ENCODE measurements at places on chromosomes 2 and 18.

- DNase-seq: no peak
Measured at GRCh38 chr2:43791035-43791765, 17.4 kb downstream of the DYNC2LI1 start.

DNA sequence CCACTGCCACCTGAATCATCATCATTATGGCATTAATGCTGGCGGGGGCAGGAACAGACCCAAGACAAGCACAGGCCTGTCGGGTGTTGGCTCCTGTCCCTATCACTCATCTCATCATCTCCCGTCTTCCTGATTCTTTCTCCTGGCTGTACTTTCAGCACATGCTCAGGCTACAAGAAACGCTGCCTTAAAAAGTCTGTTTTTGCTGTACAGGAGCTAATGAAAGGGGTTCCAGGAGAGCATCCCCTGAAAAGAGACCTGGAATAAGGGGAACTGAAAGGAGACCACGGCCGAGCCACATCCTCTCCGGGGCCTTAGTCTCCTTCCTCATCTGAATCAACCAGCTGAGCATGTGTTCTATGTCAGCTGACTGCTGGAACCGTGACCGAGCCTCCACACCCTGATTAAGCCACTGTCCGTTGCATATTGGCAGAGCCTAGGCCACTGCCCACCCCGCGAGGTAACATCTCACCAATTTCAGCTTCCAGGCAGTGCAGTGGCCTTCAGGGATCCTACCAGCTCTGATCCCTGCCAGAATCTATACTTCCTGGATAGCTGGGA lies 62.6 kb downstream of the DNMT3A start:
- no peak for DNase-seq

- DNase-seq: no peak
Measured at GRCh38 chr2:24613154-24613814, 122.2 kb downstream of the NCOA1 start.

DNA sequence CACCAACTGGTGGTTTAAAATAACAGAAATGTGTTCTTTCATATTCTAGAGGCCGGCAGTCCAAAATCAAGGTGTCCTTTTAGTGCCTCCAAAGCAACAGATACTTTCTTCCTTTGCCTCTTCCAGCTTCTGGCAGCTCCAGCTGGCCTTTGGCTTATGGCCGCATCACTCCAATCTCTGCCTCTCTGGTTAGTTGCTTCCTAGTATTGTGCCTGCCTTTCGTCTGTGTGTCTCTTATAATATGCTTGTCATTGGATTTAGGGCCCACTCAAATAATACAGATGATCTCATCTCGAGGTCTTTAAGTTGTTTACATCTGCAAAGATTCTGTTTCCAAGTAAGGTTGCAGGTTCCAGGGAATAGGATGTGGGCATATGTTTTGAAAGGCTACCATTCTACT lies 855.2 kb upstream of the ID2 start:
- no peak for DNase-seq

DNA sequence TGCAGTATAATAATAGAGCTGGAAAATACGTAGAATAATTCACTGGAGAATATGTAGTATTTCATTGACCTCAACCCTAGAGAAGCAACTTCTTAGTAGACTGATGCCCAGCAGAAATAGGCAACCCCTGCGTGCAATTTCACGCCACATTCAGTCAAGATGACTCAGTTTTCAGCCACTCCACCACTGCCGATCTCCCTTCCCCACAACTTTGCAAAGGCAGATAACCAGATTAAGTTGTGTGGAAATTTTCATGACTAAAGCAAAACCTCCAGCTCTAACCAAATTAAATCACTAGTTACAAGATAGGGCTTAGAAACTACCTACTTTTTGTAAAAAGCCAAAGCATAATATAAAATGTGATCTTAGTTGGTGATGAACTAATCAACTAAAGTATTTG lies 63.3 kb upstream of the STK17B start:
- DNase-seq: peak; percentile 55

DNA sequence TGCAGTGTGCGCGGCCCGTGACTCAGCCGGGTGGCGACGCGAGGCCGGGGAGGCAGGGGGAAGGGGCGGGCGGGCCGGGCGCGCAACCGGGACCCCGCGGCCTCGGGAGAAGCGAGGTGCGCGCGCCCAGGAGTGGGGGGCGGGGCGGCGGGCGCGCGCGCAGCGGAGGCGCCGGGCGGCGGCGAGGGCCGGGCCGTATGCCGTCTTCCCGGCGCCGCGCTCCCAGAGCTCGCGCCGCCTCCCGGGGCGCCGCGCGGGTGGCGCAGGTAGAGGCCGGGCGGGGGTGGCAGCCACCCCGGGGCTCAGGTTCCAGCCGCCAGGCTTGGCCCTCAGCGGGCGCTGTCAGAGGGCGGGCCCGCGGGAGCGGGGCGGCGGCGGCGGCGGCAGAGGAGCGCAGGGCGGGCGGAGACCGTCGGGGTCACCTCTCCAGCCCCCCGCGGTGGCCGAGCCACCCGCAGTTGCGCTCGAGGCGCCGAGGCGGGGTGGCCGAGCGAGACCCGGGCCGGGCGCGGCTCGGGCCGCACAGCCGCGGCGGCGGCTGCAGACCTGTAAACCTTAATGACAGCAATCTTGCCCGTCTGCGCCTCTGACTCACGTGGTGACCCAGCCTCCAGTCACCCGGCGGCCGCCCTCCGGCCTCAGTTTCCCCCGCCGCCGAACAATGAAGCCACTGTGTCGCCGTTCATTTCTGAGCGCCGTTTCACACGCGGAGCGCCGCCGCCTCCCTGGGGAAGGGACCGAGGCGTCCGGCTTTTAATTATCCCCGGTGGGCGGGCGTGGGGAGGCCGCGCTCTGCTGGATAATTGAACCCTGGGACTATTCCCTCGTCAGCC lies 25.3 kb upstream of the SMAD7 start:
- DNase-seq: peak; percentile 70

DNA sequence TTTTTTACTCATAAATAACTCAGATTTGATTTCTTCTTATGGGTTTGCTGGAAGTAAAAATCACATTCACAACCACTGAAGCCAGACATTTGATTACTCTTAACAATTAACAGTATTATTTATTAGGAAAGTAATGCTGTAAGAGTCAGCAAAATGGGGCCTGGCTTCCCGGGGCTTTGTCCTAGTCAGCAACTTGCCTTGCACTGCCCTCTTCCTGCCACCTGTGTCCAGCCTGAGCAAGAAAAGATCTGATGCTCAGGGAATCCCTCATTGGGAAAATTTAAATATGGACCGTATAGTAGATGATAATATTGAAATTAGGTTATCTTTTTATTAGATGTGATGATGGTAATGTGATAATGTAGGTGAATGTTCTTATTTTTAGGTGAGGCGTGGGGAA lies 30.8 kb upstream of the ACYP2 start:
- no peak for DNase-seq

- DNase-seq: no peak
Measured at GRCh38 chr2:120587279-120587996, 148.2 kb upstream of the GLI2 start.

GRCh38 chr2:104848526-104848925 lies 5.4 kb upstream of the POU3F3 start:
- no peak for DNase-seq

DNA sequence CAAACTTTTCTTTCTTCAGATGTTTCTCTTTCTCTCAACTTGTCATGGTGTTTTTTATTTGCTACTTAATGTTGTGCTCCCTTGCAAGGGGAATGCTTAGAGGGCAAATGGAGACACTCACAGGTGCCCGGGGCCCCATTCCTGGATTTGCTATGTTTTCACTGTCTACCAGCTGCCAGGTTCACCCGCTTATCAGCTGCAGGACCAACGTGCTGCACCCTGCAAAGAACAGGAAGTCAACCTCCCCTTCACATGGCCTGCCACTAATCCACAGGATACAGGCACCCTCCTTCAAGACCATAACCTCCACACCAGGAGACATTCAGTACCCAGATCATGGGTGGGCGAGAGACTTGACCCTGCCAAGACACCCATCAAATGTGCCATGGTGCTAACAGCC lies 237.6 kb upstream of the STON1 start:
- no peak for DNase-seq

GRCh38 chr2:221747289-221747972 lies 175.3 kb upstream of the EPHA4 start:
- no peak for DNase-seq

- no peak for DNase-seq
Measured at GRCh38 chr2:177784745-177785067, 287.9 kb downstream of the PDE11A start.

- no peak for DNase-seq
Measured at GRCh38 chr2:160632084-160632975, 138.7 kb upstream of the RBMS1 start.

DNA sequence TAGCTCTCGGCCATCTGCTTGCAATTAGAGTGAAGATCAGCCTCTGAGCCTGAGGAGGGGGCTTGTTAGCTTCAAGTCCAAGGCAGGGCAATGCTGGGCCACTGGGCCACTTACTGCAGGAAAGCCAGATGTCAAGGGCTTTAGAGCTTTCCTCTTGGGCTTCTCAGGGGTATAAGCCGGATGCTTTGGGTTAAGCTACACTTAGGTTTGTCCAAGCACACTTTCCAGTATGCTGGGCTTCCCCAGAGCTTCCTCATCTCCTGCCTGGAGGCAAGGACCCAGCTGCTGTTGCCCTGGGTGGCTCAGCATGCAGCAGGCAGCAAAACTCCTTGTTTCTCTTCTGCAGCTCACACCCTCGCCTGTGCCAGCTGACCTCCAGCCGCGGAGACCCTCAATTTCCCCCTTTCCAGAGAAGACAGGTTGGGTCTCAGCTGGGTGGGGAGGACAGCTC lies 29.0 kb upstream of the ATOH8 start:
- no peak for DNase-seq

GRCh38 chr2:187143537-187143936 lies 294.6 kb upstream of the ZSWIM2 start:
- DNase-seq: no peak

- no peak for DNase-seq
Measured at GRCh38 chr2:111706481-111707001, 177.5 kb downstream of the ANAPC1 start.

DNA sequence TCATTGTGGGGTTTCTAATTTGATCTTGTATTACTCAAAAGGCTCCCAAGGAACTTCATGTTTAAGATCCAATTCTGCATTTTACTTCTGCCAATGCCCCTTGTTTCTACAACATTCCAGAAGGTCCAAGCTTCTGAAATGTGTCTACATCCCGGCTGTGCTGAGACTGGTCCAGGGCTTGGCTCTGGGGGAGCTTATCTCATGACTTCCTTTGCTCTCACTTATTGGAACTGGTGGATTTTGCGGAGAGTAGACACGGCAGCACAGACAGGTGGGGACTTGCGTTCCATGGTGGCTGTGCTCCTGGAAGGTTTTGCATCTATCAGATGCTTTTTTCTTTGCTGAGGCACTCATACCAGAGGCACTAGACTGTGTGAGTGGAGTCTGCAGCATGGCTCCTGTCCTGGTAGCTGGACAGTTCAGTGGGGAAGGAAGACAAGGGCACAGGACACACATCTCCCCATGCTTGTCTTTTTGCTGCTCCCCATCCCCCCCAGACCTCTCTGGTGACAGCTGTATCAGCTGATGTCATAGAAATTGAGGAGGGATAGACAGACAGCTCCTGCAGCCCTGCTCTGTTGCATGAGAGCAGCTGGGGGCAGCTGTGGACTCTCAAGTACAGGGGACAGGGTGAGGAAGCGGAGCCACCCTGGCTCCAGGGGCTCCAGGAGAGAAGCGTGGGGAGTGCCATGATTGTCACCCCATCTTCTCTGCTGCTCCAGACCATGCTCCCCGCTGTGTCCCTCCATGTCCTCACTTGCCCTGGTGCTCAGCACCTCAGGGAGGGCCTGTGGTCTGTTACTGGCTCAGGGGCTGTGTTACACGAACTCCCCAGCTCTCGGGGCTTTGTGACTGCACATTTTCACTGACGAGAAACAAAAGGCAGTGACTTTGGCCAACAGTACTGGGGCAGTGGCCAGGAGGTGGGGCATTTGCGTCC lies 46.0 kb downstream of the ACAA2 start:
- DNase-seq: no peak

DNA sequence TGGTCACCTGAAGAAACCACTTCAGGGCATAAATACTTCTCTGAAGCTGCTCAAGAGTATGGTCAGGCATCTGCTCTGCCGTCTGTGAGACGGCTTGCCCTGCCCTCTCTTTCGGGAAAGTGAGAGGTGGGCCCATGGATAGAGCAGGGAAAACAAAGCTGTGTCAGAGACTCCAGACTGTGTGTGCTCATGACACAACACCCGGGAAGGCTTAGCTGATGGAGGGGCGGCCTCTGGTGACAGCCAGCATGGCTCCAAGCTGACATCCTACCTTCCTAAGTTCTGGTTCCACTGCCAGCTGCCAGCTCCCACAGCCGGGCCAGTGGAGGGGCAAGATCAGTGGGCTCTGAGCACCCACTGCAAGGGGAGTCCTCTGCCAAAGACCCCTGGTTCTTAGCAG lies 215.3 kb downstream of the ANKRD30B start:
- no peak for DNase-seq

DNA sequence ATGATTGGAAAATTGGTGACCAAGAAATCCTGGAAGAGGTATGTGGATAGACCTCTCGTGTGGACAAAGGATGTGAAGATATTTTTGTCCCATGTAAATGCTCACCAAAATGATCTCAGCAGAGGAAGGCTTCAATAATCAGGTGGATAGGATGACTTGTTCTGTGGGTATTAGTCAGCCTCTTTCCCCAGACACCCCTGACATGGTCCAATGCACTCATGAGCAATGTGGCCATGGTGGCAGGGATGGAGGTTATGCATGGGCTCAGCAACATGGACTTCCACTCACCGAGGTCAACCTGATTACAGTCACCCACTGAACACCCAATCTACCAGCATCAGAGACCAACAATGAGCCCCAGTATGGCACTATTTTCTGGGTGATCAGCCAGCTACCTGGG lies 20.2 kb downstream of the CHRNA1 start:
- no peak for DNase-seq

DNA sequence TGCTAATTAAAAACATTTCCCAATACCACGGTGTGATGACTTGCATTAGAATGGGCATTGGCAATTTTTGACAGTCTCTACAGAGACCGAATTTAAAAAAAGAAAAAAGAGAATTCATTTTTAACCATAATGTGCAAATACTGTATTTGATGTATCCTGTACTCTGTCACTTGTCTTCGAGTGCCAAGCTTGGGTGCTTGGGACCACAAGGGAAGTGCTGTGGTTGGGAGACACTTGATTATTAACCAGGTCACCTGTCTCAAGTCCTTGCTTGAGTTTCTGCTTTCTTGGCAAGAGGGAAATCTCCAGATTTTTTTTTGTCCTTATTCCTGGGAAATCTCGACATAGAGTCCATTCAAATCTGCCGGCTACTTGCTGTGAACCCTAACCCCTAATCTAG lies 209.0 kb downstream of the MC4R start:
- DNase-seq: no peak

All from stimulated activated CD4-positive, alpha-beta T cell treated with anti-CD3 and anti-CD28 coated beads, Interleukin-4, amount 100 ng/mL, for 1 hour (primary cell).